ENCODE measurements at places on chromosomes 2 and 18. TPM values are rescaled to one million over a fixed set of nuclear protein-coding genes. Genes with fewer than 3 reads are reported as not detected.

KANSL1L gene
- 16.7 TPM for total RNA-seq

CHRND gene
- total RNA-seq = not detected

COLEC12 gene
- 4.2 TPM for total RNA-seq

MATN3 gene
- total RNA-seq = 1.4 TPM

MOGAT1 gene
- not detected for total RNA-seq

IL36B gene
- not detected for total RNA-seq

LINC00305 gene
- total RNA-seq = not detected

NOSTRIN gene
- total RNA-seq = 0.65 TPM

DAW1 gene
- total RNA-seq = 3.3 TPM

THSD7B gene
- not detected for total RNA-seq

IGFBP5 gene
- total RNA-seq = 0.65 TPM

SCN7A gene
- not detected for total RNA-seq

BCL11A gene
- 0.38 TPM for total RNA-seq

SELENOI gene
- 23.3 TPM for total RNA-seq

ECEL1 gene
- not detected for total RNA-seq

PLCL1 gene
- total RNA-seq = 7.3 TPM

ARPC2 gene
- total RNA-seq = 566 TPM

CNNM4 gene
- total RNA-seq = 3.9 TPM

PER2 gene
- total RNA-seq = 6.2 TPM

MC4R gene
- not detected for total RNA-seq

GKN1 gene
- total RNA-seq = not detected

DSC3 gene
- 0.33 TPM for total RNA-seq

TMEFF2 gene
- not detected for total RNA-seq

AGXT gene
- total RNA-seq = not detected

RAPGEF4 gene
- total RNA-seq = 13.9 TPM

EML6 gene
- 0.65 TPM for total RNA-seq

KCNG2 gene
- total RNA-seq = not detected

TRIM43 gene
- not detected for total RNA-seq

C2orf80 gene
- not detected for total RNA-seq

DHRS9 gene
- total RNA-seq = 3.7 TPM

EPG5 gene
- total RNA-seq = 28.8 TPM

CMPK2 gene
- 2.6 TPM for total RNA-seq

RBM43 gene
- total RNA-seq = 2.6 TPM

CD8A gene
- total RNA-seq = not detected

TLX2 gene
- not detected for total RNA-seq

XIRP2 gene
- 0.33 TPM for total RNA-seq

IMPA2 gene
- total RNA-seq = 2.9 TPM

EVX2 gene
- not detected for total RNA-seq

OR6B2 gene
- not detected for total RNA-seq

Data from vein endothelial cell (primary cell).